ENCODE measurements at places on chromosomes 1 and 21.

GRCh38 chr1:178183796-178184195 is 89.9 kb downstream of the RASAL2 start:
- no peak for DNase-seq

- no peak for DNase-seq
Observed at GRCh38 chr21:46560568-46561444, 44.1 kb downstream of the S100B start.

DNA sequence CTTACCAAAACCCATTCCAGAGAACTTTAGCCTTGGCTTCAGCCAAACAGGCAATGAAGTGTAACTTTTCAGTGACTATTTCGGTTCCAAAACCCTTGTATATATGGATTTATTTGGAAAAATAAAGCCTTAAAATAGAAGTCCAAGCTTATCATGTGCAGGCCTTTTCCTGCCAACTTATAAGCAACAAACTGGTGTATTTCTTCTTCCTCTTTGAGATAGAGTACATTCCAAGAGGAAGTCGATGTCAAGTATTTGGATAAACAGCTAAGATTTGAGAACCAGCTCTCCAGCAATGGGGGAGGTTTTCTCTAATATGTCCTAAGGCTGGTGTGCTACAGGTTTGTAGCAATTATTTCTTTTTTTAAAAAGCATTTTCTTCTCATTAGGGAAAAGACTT is 407.8 kb downstream of the DUSP10 start:
- DNase-seq, result no peak

DNA sequence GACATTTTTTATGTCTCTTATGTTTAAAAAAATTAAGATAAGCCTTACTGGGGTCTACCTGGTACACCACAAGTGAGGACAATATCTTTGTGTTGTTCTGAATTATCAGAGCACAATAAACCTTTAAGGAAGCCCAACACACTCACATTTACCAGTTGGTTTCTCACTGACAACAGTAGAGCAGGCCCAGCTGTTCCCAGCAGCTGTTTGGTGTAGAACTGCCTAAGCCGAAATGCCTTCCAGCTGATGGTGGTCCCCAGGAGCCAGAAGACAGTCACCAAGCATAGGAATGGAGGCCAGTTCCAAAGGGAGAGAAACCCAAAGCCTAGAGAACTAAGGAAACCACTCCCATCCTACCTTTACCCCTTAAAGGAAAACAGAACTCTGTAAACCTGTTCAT is 428.6 kb upstream of the CAMK1G start:
- DNase-seq, result no peak

DNA sequence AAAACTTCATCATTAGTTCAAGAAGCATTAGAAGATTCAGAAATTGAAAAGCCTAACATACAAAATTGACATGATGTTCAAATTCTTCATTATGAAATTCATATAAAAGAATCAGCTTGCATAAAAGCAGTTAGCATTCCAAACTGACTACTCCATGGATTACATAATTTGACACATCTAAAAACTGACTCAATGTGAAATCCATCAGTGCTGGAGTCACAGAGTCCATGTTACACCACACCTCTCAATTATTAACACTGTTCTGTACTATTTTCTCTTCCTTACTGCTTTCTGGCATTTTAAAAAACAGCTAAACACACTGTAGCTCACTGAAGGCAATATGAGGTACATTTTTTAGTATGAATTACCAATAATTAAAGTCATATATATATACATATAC is 28.0 kb downstream of the ARHGAP29 start:
- DNase-seq, result no peak

GRCh38 chr1:45340816-45341466 is 701 bp upstream of the MUTYH start:
- DNase-seq, result no peak

DNA sequence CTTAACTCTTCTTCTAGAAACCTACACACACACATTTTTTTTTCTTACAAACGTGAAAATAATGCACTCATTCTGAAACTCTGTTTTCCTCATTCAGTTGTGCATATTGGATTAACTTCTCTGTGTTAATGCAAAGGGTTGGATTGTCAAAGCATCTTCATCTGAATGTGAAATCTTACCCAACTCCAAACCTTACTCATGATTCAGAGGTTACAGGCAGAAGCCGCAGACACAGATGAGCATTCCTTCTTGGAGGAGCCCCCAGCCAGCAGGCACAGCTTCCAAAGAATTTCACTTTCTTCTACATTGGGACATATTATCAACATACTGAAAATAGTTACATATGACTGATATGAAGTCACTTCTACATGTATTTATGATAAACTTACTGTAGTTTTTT is 15.7 kb downstream of the PATJ start:
- no peak for DNase-seq

DNA sequence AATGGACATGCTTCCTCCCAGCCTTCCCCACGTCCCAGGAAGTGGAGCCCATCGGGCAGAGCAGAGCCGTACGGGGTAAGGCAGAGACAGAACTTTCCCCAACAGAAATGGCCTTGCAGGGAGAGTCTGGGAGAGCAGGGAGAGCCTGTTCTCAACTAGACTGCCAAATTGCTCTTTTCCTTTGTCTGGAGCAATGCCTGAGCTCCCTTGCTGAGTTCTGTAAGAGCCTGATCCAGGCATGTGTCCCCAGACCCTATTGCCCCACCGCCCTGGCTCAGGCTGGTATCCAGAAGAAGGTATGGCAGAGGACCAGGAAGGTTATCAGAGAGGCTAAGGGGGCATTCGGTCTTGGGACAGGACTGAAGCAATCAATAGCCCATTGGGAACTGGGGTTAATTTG is 79.9 kb downstream of the TMEM53 start:
- no peak for DNase-seq

DNA sequence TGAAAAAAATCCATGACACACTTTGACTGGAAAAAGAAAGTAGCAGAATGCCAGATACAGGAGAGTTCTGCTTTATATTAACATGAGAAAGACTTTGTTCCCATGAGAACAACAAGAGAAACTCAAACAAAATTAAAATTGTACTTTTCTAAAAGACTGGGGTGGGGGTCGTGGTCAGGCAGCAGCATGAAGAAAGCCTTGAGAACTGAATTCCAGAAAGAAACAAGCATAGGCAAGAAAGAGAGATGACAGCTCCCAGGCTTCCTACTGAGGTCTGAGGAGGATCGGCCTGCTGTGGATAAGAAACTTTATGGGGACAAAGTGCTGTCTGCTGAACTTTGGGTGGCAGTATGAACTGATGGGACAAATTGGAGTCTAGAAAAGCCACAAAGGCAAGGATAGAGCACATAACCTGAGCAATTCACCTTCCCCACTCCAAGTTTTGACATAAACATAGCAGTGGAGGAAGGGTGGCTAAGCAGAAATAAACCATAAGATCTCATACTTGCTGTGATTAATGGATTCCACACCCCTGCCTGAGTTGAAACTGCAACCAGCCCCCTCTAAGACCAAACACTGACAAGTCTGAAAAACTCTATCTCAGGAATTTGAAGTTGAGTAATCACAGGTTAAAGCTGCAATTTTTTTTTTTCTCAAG is 43.7 kb downstream of the COL6A1 start:
- DNase-seq, result no peak

GRCh38 chr1:64516803-64517568 is 47.1 kb downstream of the CACHD1 start:
- DNase-seq, result no peak

- DNase-seq, result no peak
Observed at GRCh38 chr21:45996311-45997204, 15.0 kb downstream of the COL6A1 start.

GRCh38 chr1:185823467-185823866 is 89.3 kb downstream of the HMCN1 start:
- DNase-seq, result no peak

GRCh38 chr1:111275079-111275478 is 15.6 kb upstream of the CHIA start:
- DNase-seq, result no peak

- DNase-seq, result no peak
Observed at GRCh38 chr1:202656951-202657646, 53.2 kb downstream of the SYT2 start.

DNA sequence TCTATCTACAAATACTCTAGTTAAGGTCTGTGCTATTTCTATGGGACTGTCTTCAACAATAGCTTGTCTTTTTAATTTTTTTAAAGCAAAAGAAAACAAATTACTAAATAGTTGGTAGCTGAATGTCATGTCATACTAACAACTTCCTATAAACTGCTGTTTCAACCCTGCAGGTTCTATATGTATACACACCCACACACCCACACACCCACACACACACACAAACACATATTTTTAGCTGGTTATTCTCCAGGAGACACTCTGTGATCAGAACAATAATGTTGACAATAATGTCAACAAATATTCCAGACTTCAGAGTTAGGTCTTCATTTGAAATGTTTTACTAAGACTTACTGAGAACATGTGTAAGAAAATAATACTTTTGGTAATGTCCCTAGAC is 66.7 kb downstream of the AK5 start:
- DNase-seq, result no peak

DNA sequence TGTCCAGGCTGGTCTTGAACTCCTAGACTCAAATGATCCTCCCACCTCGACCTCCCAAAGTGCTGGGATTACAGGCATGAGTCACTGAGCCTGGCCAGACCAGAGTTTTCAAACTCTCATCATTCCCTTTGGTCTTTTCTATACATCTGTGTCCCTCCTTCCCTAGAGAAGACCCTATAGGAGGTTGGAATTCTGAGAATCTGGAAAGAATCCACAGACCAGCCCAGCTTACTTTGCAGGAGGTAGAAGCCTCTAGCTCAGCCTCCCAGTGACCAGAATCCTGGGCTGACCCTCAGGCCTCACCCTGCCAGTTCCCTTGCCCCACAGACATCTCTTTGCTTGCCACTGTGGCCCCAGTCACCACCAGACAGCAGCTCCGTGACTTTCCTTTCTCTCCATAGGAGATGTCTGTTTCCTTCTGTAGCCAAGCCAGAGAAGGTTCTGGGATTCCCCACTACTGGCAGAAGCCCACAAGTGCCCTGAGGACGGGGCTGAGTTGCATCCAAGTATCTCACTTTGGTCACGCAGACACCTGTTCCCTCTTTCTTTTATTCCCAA is 34.7 kb upstream of the KHDRBS1 start:
- no peak for DNase-seq

DNA sequence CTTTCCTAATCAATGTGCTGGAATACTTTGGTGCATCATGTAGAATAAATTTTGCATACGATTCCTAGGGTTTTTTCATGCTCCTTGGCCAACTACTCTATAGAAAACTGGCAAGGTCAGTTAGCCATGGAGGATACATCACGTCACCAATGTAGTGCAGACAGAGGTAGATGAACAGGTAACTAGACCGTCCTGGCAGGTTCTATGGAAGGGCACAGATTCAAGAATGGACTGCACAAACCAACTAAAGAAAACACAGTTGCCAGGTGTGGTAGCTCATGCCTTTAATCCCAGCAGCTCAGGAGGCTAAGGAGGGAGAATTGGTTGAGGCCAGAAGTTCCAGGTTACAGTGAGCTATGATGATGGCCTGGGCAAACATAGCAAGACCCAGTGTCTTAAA is 9.9 kb downstream of the MTF1 start:
- DNase-seq, result no peak

DNA sequence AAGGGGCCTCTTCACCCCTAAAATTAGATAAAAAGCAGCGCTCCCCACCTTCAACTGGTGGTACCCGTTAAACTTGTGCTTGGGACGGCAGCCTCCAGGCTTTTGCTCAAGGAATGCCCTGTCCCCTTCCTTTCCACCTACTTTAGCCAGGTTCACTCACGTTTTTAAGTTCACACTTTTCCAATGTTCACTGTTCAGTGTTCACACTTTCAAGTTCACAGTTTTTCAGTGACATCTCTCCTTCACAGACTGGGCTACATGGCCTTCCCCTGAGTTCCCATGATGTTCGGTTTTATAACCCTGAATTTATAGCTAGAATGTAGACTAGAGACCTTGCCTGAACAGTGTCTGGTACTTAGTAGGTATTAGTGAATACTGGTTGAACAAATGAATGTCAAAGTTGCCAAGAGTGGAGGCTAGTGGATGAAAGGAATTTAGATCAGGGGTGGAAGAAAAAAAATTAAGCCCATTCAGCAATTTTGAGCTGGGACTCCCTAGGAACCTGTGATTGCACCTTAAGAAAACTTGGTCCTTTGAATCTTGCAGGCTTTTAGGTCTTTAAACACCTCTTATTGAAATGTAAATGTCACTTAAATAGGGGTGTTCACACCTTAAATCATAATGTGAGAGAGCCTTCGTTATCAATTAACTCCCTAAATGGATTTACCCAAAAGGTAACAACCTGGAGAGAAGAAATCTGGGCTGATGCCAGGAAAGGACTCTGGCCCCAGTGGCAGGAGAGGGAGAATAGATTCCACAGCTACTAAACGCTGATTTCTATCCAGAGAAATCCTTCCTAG is 12.3 kb downstream of the BTG2 start:
- DNase-seq, result no peak

DNA sequence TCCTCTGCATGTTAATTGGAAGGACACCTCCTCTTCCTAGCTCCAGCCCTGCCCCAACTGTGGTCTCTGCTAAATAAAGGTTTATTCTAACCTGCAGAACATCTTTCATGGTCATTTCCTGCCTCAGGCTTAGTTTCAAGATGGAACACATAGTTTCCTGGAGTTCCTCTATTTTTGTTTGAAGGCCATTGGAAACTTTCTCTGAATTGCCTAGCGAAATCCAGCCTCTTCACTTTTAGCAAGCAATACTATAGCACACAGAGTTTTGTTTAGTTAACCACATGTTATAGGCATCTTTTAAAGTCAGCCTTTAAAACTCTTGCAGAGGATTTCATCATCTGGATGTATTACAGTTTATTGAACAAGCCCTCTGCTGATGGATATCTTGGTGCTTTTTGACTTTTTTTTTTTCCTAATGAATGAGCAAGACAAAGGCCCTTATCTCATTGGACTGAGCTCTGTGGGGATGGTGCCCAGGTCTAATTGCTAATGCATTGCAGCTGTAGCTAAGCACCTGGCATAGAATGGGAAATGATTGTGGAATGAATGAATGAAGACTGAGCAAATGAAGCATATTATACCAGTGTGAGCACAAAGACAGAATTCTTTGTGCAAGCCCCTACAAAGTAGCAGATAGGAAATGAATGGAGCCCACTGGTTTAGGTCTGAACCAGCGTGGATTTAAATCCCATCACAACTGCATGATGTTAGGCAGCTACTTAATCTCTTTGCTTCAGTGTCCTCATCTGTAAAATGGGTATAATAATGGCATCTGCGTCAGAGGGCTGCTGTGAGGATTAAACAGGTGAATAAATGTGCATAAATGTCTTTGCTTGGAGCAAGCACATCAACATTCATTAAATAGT is 641 bp upstream of the CFAP107 start:
- no peak for DNase-seq

Measured in CD4-positive, alpha-beta T cell treated with Interferon gamma for 1 hour (primary cell).